ENCODE measurements at places on chromosomes 2 and 18. TPM values are rescaled to one million over a fixed set of nuclear protein-coding genes. Genes with fewer than 3 reads are reported as not detected.

The REG3G gene
- not detected for total RNA-seq

The KCNG2 gene
- not detected for total RNA-seq

The UGT1A4 gene
- total RNA-seq: not detected

The LNPK gene
- 12.6 TPM for total RNA-seq
